ENCODE measurements at places on chromosomes 4 and X.
A peak's percentile ranks its signal among the peaks of the same experiment; 100 is the strongest.

GRCh38 chr4:7805533-7806337, 133.9 kb downstream of the AFAP1 start:
- DNase-seq, result no peak

DNA sequence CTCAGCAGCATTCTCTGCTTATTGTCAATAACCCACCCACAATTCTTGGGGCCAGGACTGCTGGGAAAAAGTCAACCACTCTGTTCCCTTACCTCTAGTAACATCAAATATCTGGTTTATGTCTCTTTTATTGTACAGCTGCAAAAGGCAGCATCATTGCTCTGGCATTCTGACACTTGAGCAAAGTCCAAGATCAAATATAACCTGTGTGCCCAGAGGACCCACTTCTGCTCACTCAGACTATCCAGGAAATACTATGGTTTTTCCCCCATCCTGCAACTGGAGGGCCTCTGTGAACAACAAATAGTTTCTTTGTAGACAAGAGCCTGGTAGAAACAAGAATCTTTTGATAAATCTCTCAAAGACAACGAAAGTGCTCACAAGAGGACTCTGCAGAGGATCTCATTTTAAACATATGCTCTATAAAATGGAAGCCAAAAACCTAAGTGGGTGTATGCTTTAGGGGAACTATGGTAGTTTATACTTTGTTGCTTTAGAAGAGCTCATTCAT, 154.7 kb downstream of the RAB28 start:
- no peak for DNase-seq

DNA sequence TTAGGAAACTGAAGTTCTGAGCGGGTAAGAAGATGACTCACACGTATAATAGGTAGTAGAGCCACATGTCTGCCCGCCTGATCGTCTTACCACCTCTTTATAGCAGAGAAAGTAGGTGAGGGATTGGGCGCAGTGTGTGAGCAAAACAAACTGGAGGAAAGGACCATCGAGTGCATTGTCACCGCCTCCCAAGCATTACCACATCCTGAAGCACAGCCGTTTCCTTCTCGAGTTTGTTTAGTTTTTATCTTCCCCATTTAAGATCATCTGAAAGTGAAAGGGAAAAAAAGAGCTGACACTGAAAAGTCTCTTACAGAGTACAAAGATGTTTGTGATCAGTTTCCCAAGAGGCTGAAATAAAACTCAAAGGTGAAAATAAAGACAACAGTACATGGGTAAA, 14.8 kb downstream of the PDK3 start:
- peak; percentile 19 for DNase-seq

GRCh38 chr4:138910914-138911336, 104.7 kb upstream of the NOCT start:
- no peak for DNase-seq

DNA sequence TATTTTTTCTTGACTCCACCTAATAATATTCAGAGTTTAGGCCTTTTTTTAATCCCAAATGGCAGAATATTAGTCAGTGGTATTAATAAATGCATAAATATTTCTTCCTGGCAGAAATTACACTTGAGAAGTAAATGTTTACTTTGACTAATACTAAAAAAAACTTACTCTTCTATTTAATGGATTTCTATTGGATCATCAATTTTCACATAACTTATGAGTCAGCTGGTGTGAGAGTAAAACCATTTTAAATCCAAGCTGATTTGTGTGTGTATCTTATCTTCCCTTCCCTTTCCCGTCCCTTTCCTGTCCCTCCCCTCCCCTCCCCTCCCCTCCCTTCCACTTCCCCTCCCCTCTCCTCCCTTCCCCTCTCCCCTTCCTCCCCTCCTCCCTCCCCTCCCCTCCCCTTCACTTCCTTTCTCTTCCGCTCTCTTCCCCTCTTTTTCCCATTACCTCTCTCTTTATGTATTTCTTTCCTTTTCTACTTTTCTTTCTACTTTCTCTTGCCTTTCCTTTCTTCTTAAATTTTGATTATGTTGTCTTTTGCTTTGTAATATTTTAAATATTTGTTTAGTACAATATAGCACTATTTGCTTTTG, 630.1 kb upstream of the EPHA5 start:
- DNase-seq, result no peak

DNA sequence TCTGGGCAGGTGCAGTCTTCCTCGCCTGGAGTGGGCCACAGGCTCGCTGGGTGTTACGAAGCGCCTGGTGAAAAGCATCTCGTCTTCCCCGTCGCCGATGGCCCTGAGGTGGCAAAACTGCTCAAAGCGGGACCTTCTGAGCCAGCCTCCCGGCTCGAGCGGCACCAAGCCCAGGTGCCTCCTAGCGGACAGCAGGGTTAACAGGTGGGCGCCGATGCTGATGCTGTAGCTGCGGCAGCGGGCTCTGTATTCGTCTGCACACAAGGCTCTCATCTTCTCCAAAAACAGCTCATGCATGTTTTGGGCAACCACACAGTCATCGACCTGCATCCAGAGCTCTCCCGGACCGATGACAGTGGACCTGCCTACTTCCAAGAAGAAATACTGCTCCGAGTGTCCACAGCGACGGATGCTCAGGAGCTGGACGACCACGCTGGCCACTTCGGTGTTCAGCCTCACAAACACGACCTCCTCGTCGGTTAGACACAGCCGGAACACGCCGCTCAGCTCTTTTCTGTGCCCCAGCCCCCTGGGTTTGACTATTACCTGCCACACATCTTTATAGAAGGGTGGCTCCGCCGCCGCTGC, 1.2 kb downstream of the IRS4 start:
- no peak for DNase-seq

DNA sequence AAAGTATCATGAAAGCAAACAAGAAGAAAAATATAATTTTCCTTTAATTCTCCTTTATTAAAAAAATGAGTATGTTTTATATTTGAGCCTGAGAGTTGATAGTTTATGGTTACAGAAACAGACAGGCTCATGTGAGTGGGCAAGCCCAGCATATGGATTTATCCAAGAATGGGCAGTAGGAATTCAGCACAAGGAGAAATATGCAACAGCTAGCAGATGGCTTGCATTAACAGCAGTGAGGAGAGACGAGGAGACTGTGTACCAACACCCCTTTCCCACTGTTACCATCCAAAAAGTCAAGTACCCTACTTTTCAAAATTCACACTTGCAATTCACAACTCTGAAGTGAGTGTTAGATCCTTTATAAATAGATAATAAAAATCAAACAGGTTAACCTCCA, 1760.2 kb upstream of the TENM3 start:
- DNase-seq, result no peak

DNA sequence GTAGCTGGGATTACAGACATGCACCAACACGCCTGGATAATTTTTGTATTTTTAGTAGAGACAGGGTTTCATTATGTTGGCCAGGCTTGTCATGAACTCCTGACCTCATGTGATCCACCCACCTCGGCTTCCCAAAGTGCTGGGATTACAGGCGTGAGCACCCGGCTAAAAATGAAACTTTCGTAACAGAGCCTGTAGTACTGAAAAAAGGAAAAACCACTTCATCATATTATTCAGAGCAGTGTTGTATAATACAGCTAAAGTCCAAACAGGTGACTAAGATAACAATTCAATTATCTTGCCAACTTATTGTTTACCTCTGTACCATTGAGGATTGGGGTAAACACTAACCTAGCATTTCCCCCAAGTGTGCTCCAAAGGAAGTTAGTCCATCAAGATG, 43.9 kb upstream of the HPRT1 start:
- DNase-seq, result no peak

- DNase-seq, result no peak
Measured at GRCh38 chrX:38595801-38596200, 34.5 kb downstream of the TSPAN7 start.

GRCh38 chr4:41281038-41281634, 24.4 kb downstream of the UCHL1 start:
- DNase-seq, result no peak

DNA sequence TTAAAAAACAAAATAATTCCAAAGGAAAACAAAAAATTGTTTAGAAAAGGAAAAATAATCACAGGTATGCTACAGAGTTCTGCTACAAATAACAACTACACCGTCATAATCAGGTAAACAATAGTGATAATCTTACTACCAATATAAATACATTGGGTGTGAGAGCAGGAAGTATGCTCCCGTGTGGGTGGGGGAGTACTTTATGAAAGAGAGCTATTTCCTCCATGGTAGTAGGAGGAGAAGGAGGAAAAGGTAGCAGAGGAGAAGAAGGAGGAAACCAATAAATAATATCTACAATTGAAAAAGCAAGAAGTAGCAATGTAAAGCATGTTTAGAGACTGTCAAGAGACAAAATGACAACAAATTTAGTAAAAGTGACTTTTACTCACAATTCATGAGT, 35.1 kb downstream of the TEC start:
- no peak for DNase-seq

DNA sequence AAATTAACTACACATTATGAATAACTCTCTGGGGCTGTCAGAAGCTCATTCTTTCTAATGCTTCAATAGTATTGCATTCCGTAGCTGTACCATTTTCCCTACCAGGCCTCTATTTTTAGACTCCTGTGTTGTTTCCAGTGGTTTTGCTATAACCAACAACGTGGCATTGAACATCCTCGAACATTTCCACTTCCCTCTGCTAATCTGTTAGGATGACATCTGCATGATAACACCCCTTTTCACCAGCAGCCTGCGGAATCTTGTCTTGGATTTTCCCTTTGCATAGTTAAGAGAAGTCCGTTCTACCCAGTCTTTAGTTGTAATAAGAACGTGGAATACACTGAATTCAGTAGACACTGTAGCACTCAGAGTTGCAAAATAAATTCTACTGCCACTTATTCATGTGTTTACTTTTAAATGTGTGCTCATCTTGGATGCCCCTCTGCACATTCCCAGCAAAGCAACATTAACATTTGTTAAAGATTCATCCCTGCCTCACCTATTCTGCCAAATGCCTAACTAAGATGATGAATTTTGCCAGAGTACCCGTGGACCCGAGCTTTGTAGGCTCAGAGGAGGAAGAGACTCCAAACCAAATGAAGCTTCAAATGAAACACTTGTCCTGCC, 55.6 kb downstream of the SEL1L3 start:
- no peak for DNase-seq

DNA sequence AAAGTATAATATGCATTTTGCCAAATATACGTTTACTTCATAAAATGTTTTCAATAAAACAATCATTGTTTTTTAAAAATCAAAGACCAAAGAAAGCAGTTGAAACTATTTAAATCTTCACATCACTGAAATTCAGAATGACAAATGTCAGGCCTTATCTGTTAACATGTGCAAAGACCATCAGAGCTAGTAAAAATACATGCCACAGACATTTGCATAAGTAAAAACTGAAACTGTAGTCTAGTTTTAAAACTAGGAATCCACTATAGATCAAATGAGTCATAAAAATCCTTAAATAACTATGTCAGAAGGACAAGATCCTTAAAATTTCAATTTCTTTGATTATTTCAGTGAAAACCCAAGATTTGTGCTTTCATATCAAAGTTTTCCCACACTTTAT, 24.8 kb downstream of the KLHL15 start:
- DNase-seq, result no peak

- no peak for DNase-seq
Measured at GRCh38 chr4:153252122-153252521, 47.9 kb downstream of the TRIM2 start.

DNA sequence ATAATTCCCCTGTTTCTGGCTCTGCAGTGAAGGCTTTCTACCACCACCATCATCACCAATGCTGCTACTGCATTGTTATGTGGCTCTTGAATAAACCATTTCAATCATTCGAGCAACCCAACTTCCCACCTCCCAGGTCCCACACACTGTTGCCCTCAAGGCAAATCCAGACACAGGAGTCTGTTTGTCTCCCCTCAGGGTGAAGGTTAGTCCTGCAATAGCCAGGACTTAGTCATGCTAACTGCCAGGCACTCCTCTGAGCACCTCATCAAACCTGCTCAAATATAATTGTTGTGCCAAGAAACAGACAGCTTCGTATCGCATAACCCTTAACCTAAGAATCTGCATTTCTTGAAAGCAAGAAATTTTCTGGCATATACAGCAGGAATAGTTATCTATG, 213.2 kb downstream of the KDR start:
- DNase-seq, result no peak

- DNase-seq, result no peak
Measured at GRCh38 chrX:12770440-12770839, 20.8 kb upstream of the PRPS2 start.

DNA sequence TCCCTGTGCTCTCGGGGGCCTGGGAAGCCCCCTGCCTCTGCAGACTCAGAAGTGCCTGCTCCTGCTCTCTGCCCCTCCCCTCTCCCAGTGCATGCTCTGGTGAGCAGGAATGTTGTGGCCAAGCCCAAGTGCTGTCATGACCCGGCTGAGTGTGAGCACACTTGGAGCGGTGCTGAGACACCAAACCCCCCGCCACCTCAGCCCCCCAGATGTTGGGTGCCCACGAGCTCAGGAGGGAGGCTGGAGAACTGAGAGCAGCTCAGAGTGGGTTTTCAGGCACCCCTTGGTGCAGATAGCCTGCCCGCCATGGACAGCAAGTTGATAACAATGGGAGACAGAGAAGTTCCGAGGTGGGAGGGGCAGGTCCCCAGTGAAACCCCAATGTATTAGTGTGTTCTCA, 477.4 kb downstream of the ACTRT1 start:
- no peak for DNase-seq

- no peak for DNase-seq
Measured at GRCh38 chrX:44447214-44447613, 95.4 kb downstream of the FUNDC1 start.

- no peak for DNase-seq
Measured at GRCh38 chrX:39418254-39418704, 617.0 kb downstream of the MID1IP1 start.
